ENCODE measurements at places on chromosomes 13 and 19.

- H3K27me3 ChIP-seq: no peaks in the 10 kb centered on the region
- DNase-seq: peak; percentile 55
- peaks cover 25% of the 10 kb centered on the region for H3K4me1 ChIP-seq
- peak within 1 kb of the TSS; percentile 70 for H3K4me3 ChIP-seq
- peaks cover 4% of the 10 kb centered on the region for H3K36me3 ChIP-seq
These were observed at the start of gene ANGPTL4 for GRCh38 chr19:8363803-8364771. TSS of gene ANGPTL4 (plus strand) at chr19:8364155. CDS start at chr19:8364322, 167 bp downstream.

DNA sequence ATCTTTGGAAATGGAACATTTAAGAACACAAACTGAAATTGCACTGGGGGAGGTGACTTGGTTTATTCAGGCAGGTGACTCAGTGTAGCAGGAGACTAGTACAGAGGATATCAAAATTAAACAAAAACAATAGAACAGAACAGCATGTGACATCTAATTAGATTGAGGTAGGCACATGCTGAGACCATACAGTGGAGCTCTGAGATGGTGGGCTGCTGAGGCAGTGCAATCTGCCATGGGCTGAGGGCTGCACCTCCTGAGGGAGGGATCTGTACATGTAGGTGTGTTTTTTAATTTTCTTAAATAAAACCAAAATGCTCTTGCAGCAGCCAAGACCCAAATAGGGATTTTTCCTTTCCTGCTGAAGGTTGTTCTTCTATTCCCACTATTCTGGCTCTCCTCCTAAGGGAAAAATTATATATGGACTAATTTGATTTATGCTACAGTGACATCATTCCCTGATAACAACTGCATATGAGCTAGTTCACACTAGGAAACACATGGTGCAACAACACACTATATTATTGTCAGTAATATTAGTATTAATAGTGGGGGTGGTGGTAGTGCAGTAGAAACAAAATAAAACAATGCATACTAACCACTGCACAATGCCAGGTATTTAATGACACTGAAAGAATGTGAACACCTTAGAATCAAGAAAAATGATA lies 48.0 kb downstream of the LNX2 start:
- no peak for DNase-seq
- peaks cover 6% of the 10 kb centered on the region for H3K4me1 ChIP-seq
- H3K4me3 ChIP-seq: no peak overlapping the region

DNA sequence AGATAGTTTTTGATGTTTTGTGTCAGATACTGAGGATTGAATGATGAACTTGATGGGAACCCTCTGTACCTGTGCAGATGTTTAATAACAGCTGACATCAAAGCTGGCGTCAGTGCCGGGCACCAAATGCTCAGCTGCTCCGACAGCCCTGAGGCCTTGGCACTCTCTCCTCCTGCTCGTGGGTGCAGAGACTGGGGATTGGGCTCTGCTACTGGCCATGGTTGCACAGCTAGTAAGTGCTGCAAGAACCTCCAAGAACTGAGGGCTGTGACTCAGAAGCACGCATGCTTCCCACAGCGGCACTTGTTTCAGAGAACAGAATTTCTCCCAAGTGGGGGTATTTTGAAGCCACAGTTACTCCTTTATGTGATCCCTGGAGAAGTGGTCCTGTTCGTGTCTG lies 5.9 kb downstream of the LAMP1 start:
- H3K27me3 ChIP-seq: no peaks in the 10 kb centered on the region
- peaks cover 14% of the 10 kb centered on the region for H3K4me1 ChIP-seq
- peak; percentile 9 for DNase-seq
- no peak overlapping the region for H3K27ac ChIP-seq
- H3K4me3 ChIP-seq: no peak overlapping the region

GRCh38 chr19:2578901-2579677 lies 103.2 kb downstream of the GADD45B start:
- H3K4me3 ChIP-seq: peak overlapping the region; percentile 44
- peak overlapping the region; percentile 75 for H3K27ac ChIP-seq
- no peaks in the 10 kb centered on the region for H3K36me3 ChIP-seq

GRCh38 chr19:50877338-50877737 lies 4.1 kb downstream of the KLK2 start:
- H3K27me3 ChIP-seq: peaks cover 2% of the 10 kb centered on the region
- no peaks in the 10 kb centered on the region for H3K36me3 ChIP-seq
- H3K4me1 ChIP-seq: no peaks in the 10 kb centered on the region
- H3K27ac ChIP-seq: no peak overlapping the region
- no peak overlapping the region for H3K4me3 ChIP-seq
- DNase-seq: no peak

DNA sequence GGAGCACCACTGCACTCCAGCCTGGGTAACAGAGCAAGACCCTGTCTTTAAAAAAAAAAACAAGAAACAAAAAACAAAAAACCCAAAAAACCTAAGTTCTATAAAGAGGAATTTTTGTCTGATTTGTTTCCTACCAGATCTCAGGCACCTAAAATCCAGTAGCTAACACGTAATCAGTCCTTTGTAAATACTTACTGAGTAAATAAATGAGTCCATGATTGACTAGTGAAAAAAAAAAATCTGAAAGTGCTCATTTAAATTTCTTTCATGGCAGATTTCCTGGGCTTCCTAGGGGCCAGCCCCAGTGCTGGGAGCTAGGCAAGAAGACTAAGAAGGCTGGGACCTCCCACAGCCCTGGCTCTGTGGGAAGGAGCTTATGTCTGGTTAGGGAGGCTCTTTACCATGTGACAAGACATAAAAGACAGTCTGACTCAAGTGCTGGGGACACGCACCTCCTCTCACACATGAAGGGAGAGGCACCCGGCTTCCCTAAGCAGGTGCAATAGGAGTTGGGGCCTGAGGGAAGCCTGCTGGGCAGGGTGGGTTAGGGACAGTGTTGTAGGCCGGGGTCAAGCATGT lies 22.5 kb downstream of the LIG1 start:
- H3K36me3 ChIP-seq: peaks cover 5% of the 10 kb centered on the region
- no peaks in the 10 kb centered on the region for H3K27me3 ChIP-seq

- H3K27me3 ChIP-seq: no peaks in the 10 kb centered on the region
- H3K4me3 ChIP-seq: no peak overlapping the region
- H3K36me3 ChIP-seq: peaks cover 80% of the 10 kb centered on the region
- H3K4me1 ChIP-seq: peaks cover 8% of the 10 kb centered on the region
These were observed 13.2 kb downstream of the PAF1 start for GRCh38 chr19:39377373-39378362.

DNA sequence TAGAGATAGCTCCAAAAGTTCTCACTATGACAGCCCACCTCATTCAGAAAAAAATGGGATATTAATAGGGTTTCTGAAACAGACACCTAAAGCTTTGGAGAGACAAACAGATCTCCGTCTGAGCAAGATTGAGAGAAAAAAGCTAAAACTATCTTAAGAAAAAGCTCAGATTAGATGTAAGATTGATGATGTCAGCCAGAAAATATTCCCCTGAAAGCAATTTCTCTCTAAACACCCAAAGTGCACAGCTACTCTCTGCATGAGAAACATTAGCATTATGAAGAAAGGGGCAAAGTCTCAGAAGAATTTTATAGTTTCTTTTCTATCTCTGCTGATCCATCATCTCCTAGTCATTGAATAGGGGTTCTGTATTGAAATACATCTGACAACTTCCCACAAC lies 148.9 kb downstream of the ZNF737 start:
- no peak overlapping the region for H3K27ac ChIP-seq
- H3K36me3 ChIP-seq: no peaks in the 10 kb centered on the region
- H3K4me3 ChIP-seq: no peak overlapping the region
- no peaks in the 10 kb centered on the region for H3K4me1 ChIP-seq

DNA sequence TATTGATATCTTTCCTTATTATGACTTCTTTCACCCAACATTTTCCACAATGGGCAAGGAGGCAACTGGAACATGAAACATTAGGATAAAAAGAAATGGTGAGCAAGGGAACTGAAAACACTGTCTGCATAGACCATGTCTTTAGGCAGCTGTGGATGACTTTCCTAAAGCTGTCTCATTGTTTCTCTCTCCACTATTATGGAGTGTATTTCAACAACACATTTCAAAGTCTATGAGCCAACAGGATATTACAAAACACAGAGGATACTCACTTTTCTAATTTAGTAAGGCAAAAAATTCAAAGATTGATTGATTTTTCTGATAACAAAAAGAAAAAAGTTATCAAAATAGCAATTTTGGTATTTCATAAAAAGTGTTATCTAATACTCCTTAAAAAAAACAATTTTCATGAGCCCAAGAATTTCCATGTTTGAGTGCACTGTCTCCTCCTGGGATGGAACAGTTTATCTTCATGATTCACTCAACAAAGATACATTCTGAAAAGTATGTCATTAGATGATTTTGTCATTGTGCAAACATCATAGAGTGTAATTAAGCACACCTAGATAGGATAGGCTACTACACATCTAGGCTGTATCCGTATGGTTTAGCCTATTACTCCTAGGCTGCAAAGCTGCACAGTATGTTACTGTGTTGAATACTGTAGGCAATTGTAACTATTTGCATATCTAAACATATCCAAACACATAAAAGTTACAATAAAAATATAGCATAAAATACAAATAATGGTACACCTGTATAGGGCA lies 1568.4 kb downstream of the SLITRK5 start:
- DNase-seq: no peak
- H3K27me3 ChIP-seq: no peaks in the 10 kb centered on the region
- H3K4me1 ChIP-seq: no peaks in the 10 kb centered on the region
- no peaks in the 10 kb centered on the region for H3K36me3 ChIP-seq
- no peak overlapping the region for H3K27ac ChIP-seq

GRCh38 chr13:28704282-28704681 lies 14.5 kb downstream of the SLC46A3 start:
- DNase-seq: no peak
- no peaks in the 10 kb centered on the region for H3K27me3 ChIP-seq
- no peaks in the 10 kb centered on the region for H3K36me3 ChIP-seq
- no peak overlapping the region for H3K27ac ChIP-seq
- no peak overlapping the region for H3K4me3 ChIP-seq

DNA sequence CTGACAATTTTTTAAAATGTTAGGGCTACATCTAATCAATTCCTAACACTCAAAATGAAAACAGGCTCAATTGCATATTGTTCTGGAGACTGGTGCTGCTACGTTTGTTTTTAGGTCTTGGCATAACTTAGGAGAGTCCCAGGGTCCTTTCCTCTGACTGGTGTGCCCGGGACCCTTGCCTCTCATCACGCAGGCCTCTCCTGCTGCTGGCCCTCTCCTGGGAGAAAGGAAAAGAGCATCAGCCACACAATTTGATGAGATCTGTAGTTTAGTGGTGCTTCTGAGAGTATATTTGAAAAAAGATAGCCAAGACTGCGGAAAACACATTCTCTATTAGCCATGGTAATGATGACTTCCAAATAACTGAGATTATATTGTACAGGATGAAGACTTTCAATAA lies 380.0 kb downstream of the KLF12 start:
- H3K4me3 ChIP-seq: no peak overlapping the region
- H3K27me3 ChIP-seq: no peaks in the 10 kb centered on the region
- H3K27ac ChIP-seq: no peak overlapping the region
- H3K4me1 ChIP-seq: no peaks in the 10 kb centered on the region
- no peak for DNase-seq
- no peaks in the 10 kb centered on the region for H3K36me3 ChIP-seq

GRCh38 chr13:70107125-70107497 lies 515 bp upstream of the ATXN8OS start:
- H3K27me3 ChIP-seq: no peaks in the 10 kb centered on the region
- no peak for DNase-seq
- H3K27ac ChIP-seq: no peak overlapping the region
- H3K36me3 ChIP-seq: no peaks in the 10 kb centered on the region

DNA sequence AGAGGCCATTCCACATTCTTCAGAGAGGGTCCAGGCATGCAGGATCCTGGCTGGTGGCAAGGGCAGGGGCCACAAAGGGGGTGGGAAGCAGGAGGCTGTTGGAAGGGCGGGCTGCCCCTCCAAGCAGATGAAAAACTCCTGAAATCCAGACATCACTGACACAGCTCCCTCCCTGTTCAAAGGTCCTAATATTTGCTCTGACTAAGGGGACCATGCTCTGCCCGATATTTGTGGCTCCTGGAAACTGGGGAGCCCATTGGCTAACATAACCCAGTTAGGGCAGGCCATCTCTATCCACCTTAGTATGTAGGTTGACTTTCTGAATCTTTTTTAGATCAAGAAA lies 3.3 kb upstream of the CDX2 start:
- H3K27ac ChIP-seq: no peak overlapping the region
- H3K27me3 ChIP-seq: peaks cover 96% of the 10 kb centered on the region
- no peaks in the 10 kb centered on the region for H3K36me3 ChIP-seq
- H3K4me1 ChIP-seq: no peaks in the 10 kb centered on the region

DNA sequence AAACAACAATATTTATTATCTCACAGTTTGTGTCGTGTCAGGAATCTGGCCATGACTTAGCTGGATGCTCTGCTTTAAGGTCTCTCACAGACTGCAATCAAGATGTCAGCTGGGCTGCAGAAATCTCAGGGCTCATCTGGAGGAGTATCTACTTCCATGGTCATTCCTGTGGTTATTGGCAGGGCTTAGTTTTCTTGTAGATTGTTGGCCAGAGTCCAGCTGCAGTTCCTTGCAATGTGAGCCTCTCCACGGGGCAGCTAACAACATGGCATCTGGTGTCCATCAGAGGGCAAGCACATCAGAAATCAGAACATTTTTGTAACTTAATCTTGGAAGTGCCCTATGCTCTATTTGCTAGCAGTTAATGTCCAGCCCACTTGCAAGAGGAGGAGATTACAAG lies 45.7 kb upstream of the TDRD3 start:
- no peaks in the 10 kb centered on the region for H3K4me1 ChIP-seq
- no peak overlapping the region for H3K27ac ChIP-seq
- H3K36me3 ChIP-seq: no peaks in the 10 kb centered on the region
- H3K4me3 ChIP-seq: no peak overlapping the region

DNA sequence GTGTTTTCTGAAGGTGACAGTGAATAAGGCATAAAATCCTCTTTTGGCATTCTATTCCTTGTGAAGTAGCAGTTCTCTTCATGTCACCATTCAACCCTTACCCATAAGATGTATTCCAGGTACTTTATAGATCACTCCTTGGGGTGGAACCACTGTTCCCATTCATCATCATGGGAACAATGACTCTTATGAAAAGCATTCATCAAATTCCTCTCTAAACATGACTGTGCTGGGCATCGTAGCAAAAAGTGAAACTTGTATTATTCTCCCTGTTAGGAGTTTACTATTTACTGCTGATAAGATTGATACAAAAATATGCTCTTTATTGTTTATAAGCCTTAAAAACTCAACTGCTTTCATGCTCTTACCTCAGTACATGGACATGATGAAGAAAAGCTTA lies 793.4 kb downstream of the LIG4 start:
- H3K27ac ChIP-seq: no peak overlapping the region
- H3K4me3 ChIP-seq: no peak overlapping the region
- H3K36me3 ChIP-seq: no peaks in the 10 kb centered on the region

GRCh38 chr19:11067356-11068113 lies 21.7 kb upstream of the LDLR start:
- no peak overlapping the region for H3K27ac ChIP-seq
- peaks cover 34% of the 10 kb centered on the region for H3K36me3 ChIP-seq
- peak; percentile 41 for DNase-seq
- H3K27me3 ChIP-seq: no peaks in the 10 kb centered on the region
- no peaks in the 10 kb centered on the region for H3K4me1 ChIP-seq

GRCh38 chr13:45195421-45195820 lies 5.4 kb downstream of the KCTD4 start:
- no peak overlapping the region for H3K4me3 ChIP-seq
- peaks cover 2% of the 10 kb centered on the region for H3K36me3 ChIP-seq
- no peaks in the 10 kb centered on the region for H3K27me3 ChIP-seq
- no peak for DNase-seq

All from IMR-90 (cell line).